Stimulated activated CD8-positive, alpha-beta memory T cell treated with anti-CD3 and anti-CD28 coated beads, Interleukin-7, amount 100 ng/mL, for 1 hour (primary cell): ENCODE measurements at places on chromosomes 13 and 19.

GRCh38 chr19:28292822-28293500, 920.0 kb downstream of the UQCRFS1 start:
- no peak for DNase-seq

DNA sequence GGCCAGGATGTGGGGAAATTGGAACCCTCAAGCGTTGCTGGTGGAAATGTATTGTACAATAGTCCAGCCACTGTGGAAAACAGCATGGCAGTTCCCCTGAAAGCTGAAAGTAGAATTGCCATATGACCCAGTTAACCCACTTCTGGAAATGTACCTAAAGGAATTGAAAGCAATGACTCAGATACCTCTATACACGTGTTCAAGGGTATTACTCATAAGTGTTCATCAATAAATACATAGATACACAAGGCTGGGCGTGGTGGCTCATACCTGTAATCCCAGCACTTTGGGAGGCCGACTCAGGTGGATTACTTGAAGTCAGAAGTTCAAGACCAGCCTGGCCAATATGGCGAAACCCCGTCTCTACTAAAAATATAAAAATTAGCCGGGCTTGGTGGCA, 71.9 kb upstream of the IRS2 start:
- no peak for DNase-seq

GRCh38 chr13:95756072-95756471, 79.1 kb downstream of the DNAJC3 start:
- no peak for DNase-seq

GRCh38 chr19:38392707-38393308, 4.3 kb downstream of the SPRED3 start:
- DNase-seq: no peak

GRCh38 chr19:5425260-5425659, 30.0 kb upstream of the ZNRF4 start:
- DNase-seq: no peak

DNA sequence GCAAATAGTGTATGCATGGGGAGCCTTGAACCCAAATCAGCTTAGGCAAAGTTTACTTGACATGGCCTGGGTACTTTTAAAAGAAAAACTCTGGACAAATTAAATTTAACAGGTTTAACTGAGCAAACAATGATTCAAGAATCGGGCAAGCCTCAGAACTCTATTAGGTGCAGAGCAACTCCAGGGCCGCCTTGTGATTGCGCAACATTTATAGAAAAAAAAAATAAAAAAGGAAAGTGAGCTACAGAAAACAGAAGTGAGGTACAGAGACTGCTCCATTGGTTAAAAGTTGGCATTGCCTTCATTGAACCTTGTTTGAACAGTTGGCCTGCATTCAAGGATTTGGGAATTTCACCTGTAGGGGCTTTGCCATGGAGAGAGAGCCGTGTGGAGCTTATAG, 421.0 kb upstream of the TSHZ3 start:
- no peak for DNase-seq

DNA sequence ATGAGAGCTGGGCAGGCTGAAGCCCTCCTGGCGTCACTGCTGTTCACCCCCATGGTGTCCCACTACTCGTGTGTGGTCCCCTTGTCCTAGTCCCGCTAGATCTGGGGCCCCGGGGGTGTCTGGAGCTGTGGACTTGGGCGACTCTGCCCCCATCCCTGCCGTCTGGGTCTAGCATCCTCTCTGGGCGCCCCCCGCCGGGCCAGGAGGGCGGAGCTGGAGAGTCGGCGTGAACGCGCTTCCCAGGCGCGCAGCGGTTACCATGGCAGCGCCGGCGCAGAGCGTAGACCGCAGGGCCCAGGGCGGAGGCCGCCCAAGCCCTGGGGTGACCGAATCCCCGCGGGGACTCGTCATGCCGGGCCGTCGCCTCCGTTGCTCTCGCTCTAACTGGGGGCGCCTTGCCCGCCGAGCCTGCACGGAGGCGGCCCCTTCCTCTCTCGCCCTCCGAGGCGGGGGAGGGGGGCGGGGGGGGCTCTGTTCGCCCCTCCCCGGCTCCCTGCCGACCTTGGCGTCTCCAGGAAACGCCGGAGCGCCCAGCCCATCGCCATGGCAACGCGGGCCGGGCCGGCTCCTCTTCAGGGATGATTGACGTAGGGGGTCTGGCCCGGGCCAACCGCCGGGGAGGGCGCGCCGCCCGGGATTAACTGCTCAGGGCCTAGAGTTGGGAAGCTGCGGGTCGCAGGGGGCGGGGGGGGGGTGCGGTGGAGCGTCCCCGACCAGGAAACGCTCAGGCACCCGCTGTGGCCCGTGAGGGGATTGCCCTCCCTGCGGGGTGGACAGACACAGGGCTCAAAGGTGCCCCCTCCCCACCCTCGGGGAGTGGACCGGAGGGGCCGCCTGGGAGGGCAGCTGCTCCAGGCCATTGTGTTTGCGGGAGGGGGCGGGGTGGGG, 8.9 kb downstream of the ISYNA1 start:
- DNase-seq: peak; percentile 70

DNA sequence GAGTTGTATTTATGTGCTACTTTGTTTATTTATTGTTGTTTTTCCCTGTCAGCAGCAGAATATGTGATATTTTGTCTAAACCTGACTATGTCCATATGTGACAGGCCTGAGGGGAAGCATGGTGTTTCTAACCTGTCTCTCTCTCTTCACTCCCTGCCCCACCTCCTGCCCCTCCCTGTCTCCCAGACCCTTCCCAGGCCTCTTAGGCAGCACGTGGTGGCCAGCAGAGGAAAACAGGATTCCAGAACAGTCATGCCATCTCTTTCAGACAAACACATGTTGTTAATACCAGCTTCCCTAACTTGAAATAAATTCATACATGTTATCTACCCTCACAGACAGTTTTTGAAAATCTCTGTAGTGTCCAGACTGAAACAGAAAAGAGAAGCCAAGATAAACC, 31.0 kb upstream of the ATP11A start:
- DNase-seq: no peak

DNA sequence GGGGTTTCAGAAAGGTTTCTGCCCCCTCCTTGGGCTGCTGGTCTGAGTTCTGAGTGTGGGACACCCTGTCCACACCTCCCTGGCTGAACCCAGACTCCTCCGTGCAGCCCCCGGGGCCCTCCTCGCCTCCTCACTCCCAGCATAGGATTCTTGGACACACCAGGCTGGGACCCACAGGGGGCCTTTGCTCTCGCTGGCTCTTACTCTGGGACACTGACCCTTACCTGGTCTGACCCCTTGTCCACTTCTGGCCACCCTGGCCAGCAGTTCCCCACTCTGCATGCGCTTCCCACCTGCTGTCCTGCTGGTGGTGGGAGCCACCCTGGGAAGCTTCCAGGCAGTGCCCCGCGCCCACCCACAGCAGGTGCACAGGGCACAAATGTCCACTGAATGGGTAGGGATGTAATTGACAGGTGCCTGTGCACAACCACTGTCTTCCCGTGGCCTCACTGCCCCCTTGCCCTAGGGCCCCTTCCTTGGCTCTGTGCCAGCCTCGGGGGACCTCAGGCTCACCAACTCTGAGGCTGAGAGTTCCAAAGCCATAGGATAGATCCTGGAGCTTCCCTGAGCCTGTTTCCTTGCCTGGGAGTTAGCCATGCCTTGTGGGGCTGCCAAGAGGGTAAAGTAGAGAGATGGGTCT, 7.0 kb upstream of the SLC25A42 start:
- DNase-seq: no peak

DNA sequence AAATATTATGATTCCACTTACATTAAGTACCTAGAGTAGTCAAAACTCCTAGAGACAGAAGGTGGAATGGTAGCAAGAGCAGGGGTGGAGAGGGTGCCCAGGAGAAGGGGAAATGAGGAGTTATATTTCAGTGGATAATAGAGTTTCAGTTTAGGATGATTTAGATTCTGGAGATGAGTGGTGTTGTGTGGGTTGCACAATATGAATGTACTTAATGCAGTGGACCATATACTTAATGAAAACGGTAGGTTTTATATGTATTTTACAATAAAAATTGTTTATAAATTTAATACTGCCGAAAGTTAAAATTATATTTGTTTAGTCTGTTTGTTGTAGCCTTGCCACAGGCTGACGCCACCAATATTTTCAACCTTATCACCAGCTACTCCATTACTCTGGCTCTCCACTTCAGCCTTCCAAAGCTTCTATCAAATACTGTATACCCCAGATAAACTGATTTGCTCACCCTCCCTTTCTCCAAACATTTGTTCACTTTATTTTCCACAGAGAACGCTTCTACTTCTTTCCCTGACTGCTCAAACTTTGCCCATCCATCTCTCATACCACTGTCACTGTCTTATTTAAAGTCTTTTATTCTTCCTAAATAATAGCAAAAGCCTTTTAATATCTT, 1.4 kb upstream of the RBM26 start:
- DNase-seq: no peak

DNA sequence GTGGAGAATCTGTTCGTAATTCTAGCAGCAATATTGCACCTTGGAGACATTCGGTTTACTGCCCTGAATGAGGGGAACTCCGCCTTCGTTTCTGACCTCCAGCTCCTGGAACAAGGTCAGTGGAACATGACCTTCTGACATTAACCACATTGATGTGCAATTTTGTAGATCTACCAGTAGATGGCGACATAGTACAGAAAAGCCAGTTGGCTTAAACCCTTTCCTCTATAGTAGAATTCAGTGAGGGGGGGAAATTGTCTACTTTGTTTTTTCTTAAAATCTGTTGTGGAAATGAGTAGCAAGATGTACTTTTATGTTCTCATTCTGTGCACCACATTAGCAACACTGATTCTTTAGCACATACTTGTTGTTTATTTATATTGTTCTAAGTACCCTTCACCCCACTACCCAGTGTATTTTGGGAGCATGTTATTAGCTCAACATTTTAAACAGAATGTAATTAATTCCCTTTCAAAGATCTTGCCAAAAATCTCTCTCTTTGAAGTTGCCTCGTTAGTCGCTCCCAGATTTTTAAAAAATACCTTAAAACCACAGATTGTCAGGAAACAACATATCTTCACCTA, 332.2 kb downstream of the MYO16 start:
- no peak for DNase-seq

DNA sequence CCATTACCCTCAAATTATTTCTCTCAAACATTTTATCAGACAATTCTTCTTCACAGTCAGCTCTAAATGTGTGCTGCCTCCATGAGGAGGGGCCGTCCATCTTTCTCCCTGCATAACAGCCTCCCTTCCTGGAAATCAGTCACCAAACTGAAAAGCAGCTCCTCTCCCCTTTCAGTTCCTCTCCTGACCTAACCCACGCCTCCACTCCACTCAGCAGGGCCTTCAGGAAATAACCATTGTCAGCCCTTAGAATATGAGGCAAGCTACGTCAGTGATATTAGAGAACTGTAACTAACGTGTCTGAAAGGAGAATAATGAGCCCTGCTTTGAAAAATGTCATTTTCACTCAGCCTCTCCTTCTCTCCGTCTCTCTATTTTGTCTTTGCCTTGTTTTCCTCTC, 116.2 kb downstream of the OLFM4 start:
- DNase-seq: no peak

DNA sequence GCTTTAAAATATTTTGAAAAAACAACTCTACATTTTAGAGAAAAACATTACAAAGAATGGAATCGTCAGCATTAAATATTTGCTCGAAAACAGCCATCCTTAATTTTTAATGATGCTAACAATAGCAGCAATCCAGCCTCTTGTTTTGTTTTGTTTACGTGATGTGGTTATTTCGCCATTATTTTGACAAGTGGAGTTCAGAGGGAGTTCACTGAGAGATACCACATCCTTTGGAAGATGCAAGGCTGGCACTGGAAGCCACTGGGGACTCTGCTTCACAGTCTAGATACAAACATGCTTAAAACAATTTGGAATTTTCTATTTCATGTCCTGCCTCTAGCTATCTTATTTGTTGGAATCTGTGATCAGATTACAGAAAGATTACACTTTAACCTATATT, 556.3 kb downstream of the PCDH17 start:
- DNase-seq: no peak

DNA sequence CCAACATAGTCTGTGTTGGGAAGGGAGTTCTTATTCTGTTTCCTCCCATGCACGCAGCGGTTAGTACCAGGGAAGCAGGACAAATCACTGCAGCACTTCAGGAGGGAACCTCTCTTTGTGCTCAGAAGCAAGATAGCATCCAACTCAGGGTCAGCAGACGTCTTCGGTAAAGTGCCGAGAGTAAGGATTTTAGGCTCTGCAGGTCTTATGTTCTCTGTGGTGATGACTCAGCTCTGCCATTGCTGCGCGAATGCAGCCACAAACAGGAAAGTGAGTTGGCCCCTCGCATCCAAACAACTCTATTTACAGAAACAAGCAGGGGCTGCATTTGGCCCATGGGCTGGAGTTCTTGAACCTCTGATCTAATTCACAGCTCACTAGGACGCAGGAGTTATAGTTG, 122.1 kb upstream of the SPATA13 start:
- DNase-seq: no peak

GRCh38 chr19:41218615-41219507, at the start of gene AXL:
TSS of gene AXL (plus strand) at chr19:41219223. CDS start at chr19:41219393, 170 bp downstream.
- no peak for DNase-seq

DNA sequence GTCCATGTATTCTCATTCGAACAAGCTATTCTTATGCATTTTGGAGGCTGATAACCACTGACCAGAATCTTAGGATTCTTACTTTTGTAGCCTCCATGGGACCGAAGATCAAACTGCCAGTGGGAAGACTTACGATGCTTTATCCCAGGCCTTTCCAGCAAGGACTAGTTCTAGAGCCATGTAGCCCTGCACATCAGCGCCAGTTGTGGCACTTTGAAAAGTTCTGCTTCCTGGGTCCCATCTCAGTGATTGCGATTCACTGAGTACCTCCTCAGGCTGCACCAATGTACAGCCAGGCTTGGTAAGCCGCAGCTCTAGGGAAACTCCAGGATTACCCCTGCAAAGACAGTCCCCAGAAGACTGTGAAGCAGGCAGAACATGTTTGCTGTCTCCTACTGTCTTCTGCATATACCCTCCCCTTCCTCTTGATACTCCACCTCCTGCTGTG, 18.9 kb upstream of the ENOX1 start:
- no peak for DNase-seq

GRCh38 chr19:14556662-14557188, 15.1 kb downstream of the NDUFB7 start:
- peak; percentile 51 for DNase-seq

- DNase-seq: no peak
Measured at GRCh38 chr19:10517361-10517759, at the start of gene S1PR5. TSS of gene S1PR5 (minus strand) at chr19:10517447. CDS start at chr19:10515011, 2,436 bp downstream.

GRCh38 chr13:33489563-33489962, 204.0 kb upstream of the STARD13 start:
- DNase-seq: no peak

GRCh38 chr19:48441360-48442050, 4.3 kb upstream of the GRWD1 start:
- no peak for DNase-seq

DNA sequence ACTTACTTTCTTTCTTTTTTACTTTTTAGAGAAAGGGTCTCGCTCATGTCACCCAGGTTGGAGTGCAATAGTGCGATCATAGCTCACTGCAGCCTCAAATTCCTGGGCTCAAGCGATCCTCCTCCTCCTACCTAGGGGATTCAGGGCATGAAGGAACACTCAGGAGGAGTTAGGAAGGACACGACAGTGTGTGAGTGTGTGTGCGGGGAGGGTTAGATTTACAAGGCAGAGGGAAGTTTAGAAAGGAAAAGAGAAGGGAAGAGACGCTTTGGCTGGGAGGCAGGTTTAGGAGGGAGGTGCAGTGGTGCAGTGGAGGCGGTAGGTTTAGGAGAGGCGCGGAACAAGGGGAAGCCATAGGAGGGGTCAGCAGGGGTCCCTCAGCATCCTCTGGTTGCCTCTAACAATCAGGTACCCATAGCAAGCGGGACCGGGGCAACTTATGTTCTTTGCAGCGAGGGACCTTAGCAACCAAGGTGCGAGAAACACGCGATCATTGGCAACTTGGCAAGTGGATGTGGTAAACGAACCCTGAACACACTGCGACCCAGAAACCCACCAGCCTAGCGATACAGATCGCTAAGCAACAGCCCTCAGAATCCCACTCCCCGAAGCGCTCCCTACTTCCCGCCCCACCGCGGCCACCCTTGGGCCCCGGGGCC, 501 bp downstream of the SIRT2 start:
- no peak for DNase-seq
